ENCODE measurements at places on chromosomes 1 and 21.

- DNase-seq: no peak
Measured at GRCh38 chr1:246792603-246793002, 68.4 kb downstream of the SCCPDH start.

- DNase-seq: no peak
Measured at GRCh38 chr1:200895443-200895789, 716 bp downstream of the INAVA start.

DNA sequence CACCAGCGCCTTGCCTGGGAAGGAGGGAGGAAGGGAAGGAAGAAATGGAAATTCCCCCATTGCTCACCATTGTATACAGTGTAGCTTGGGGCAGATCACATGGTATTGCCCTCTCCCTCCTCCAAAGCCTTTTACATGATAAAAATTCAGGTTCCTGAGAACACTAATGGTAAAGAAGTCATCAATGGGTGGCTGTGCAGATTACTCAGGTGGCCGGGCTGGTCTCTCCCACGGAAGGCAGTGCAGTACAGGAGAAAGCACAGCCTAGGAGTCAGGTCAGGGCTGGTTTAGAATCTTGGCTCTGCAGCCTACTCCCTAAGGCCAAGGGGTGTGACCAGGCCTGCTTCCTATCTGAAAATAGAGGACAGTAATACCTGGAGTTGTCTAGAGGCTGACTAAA is 107.9 kb downstream of the SUSD4 start:
- no peak for DNase-seq

GRCh38 chr1:149993764-149994163 is 16.8 kb downstream of the OTUD7B start:
- DNase-seq: no peak

GRCh38 chr21:44462834-44463200 is 7.5 kb downstream of the LRRC3 start:
- no peak for DNase-seq

DNA sequence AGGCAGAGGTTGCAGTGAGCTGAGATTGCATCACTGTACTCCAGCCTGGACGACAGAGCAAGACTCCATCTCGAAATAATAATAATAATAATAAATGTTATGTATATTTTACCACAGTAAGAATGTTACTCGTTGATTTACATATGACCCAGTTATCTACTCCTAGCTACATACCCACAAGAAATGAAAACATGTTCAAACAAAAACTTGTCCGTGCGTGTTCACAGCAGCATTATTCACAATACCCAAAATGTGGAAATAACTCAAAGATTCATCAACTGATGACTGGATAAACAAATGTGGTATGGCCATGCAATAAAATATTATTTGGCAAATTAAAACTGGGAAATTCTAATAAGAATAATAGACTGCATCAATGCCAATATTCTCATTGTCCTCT is 31.7 kb upstream of the ENSA start:
- no peak for DNase-seq

DNA sequence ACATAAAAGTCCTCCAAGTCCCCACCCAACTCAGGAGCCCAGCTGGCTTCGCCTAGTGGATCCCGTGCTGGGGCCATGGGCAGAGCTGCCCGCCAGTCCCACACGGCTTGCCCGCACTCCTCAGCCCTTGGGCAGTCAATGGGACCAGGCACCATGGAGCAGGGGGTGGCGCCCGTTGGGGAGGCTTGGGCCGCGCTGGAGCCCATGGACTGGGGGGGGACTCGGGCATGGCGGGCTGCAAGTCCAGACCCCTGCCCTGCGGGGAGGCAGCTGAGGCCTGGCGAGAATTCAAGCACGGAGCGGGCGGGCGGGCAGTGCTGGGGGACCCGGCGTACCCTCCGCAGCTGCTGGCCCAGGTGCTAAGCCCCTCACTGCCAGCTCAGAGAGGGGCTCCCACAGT is 249.8 kb upstream of the PLD5 start:
- DNase-seq: no peak

- no peak for DNase-seq
Measured at GRCh38 chr1:198686069-198686728, 47.4 kb downstream of the PTPRC start.

GRCh38 chr1:17188889-17189631 is 15.9 kb upstream of the PADI1 start:
- no peak for DNase-seq

DNA sequence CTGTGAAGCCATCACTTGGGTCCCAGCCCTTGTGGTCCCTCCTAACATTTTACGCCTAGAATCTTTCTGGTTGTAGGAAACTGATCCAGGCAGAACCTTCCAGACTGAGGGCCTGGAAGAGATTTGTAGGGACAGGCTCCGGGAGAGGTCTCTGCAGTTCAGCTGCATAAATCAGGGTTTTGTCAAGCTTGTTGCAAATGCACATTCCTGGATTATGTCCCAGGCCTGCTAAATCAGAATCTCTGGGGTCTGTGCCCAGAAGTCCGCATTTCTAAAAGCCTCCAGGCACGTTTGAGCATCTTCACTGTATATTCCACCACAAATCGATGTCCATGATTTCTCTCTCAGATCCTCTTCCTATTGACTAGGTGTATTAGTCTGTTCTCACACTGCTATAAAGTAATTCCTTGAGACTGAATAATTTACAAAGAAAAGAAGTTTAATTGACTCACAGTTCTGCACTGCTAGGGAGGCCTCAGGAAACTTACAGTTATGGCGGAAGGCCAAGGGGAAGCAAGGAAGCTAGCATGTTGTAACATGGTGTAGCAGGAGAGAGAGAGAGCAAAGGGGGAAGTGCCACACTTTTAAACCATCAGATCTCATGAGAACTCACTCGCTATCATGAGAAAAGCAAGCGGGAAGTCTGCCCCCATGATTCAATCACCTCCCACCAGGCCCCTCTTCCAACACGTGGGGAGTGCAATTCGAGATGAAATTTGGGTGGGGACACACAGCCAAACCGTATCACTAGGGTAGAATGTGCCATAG is 1.2 kb upstream of the FHAD1 start:
- no peak for DNase-seq

DNA sequence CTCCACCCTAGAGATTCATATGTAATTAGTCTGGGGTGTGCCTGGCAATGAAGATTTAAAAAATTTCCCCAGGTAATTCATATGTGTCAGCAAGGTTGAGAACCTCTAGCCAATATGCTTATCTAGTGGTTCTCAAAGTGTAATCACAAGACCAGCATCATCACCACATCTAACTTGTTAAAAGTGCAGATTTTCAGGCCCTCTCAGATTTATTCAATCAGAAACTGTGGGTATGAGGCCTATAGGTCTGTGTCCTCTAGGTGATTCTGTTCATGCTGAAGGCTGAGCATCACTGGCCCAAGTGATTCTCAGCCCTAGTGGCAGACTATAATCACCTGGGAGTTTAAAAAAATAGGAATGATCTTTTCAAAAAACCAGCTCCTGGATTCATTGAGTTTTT is 75.9 kb downstream of the SWT1 start:
- no peak for DNase-seq

- peak; percentile 20 for DNase-seq
Measured at GRCh38 chr1:64505232-64505943, 35.5 kb downstream of the CACHD1 start.

GRCh38 chr21:29242201-29242600 is 56.5 kb upstream of the BACH1 start:
- no peak for DNase-seq

GRCh38 chr1:245953876-245954660 is 553.0 kb downstream of the SMYD3 start:
- no peak for DNase-seq

DNA sequence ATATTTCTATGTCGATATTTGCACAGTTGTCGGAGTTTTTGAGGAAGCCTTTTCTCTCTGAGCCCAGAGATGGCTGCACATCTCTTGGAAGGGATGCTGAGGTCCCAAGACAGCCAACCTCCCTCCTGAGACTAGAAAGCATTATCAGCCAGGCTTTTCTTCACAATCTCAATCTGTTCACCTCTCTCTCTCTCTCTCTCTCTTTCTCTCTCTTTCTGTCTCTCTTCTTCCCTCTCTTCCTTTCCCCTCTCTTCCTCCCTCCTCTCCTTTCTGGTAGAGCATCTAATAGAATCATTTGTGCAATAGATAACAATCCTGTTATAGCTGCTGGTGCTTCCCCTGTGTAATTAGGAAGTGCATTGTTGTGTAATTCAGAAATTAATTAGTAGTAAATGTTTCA is 131.8 kb downstream of the CAPN8 start:
- no peak for DNase-seq

GRCh38 chr1:65224681-65225091 is 76.7 kb downstream of the AK4 start:
- no peak for DNase-seq

DNA sequence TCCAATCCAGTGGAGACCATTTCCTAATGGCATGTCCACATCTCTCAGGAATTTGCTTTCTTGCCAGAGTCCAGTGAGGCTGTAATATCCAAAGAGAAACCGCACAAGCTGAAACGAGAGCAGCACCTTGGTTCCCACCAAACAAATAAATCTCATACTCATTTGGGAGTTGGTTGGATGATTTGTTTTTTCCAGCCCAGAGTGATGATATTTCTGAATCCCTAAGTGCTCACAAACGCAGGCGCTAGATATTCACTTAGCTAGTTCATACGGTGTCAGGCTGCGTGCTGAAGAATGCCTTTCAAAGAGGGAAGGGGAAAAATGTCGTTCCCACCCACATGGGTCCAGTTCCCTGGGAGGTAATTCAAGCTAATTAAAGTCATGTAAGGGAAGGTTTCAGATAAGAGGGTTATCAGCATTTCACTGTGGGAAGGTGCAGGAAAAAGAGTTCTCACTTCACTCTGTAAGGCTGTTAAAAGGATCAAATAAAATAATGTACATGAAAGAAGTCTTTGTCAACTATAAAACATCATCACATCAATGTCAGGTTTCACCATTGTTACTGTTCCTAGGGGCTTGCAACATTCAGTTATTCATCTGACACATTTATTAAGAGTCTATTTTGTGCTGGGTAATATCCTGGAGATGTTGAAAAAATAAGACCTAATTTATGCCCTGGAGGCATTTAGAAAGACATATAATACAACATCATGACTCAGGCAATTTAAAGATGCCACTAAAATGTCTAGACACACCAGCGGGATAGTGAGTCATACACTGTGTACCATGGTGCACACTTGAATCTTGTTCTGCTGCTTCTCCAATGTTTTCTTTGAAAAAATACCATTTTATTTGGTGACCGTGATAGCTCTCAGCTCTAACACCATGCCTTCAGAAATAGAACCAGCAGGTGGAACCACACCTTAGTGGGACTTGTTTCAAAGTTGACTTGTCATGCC is 19.3 kb downstream of the DPT start:
- DNase-seq: no peak

DNA sequence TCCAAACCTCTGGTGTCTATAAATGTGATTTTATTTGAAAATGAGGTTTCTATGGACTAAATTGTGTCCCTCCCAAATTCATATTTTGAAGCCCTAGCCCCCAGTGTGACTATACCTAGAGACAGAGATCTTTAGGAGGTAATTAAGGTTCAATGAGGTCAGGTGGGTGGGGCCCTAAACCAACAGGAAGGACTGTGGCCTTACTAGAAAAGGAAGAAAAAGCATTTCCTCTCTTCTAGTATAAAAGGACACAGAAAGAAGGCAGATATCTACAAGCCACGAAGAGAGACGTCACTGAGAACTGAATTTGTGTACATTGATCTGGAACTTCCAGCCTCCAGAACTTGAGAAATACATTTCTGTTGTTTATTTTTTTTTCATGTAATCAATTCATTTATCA is 123.1 kb upstream of the RUNX1 start:
- DNase-seq: no peak

- DNase-seq: no peak
Measured at GRCh38 chr1:175155936-175156335, 36.6 kb downstream of the KIAA0040 start.

DNA sequence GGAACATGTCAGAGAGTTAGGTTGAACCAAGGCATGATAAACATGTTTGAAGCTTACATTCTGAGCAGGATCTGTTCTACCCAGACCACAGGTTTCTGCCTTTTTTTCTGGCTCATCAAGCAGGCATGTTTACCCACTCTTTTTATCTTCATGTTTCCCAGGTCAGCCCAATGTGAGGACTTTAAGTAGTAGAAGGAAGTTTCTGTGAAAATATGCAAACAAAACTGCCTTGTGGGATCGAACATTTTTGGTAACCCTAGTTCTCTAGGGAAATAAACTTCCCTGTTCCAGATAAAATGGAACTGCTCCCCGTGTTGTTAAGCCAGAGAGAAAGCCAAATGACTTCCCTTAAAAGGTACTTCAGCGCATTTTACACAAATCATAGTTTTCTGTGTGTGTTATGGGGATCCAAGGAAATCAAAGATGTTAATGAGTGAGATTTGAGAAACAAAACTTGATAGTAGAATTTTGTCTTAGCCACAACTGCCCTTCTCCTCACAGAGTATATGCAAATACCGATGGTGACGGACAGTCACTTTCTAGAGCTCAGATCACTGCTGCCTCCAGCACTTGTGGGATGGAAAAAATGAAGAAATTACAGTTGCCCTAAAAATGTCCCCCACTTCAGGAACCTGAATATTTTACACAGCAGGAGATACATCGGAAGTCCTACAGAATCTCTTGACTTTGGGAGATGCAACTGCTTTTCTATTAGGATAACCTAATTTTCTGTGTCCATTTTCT is 765 bp upstream of the HIPK1 start:
- DNase-seq: no peak

- no peak for DNase-seq
Measured at GRCh38 chr1:234134878-234135277, 230.4 kb downstream of the SLC35F3 start.

- DNase-seq: peak; percentile 35
Measured at GRCh38 chr1:164559342-164560051, 513 bp downstream of the PBX1 start.

GRCh38 chr1:232669981-232670747 is 40.2 kb upstream of the SIPA1L2 start:
- DNase-seq: no peak

- peak; percentile 29 for DNase-seq
Measured at GRCh38 chr1:31239653-31240241, at the start of gene NKAIN1. Gene NKAIN1, minus strand, starts transcription at chr1:31239887. Its CDS starts 340 bp downstream, at chr1:31239547.

DNA sequence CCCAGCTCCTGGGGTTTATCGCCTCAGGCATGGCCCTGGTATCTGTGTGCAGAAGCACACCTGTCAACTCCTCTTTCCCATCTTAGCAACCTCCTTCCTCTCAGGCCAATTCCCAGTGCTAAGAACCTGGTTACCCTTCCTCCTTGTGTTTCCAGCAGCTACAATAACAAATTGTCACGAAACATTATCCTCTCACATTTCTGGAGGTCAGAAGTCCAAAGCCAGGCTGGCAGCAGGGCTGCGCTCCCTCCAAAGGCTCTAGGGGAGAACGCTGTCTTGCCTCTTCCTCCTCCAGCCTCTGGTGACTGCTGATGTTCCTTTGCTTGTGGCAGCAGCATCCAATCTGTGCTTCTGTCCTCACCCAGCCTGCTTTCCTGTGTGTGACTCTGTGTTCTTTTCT is 10.7 kb upstream of the MRPS14 start:
- no peak for DNase-seq

GRCh38 chr1:185263292-185263691 is 53.8 kb downstream of the IVNS1ABP start:
- DNase-seq: no peak

- peak; percentile 25 for DNase-seq
Measured at GRCh38 chr1:232432313-232432712, 197.6 kb downstream of the SIPA1L2 start.
